Neuronal stem cell (in vitro differentiated cells): ENCODE measurements at places on chromosomes 3 and 15.
A peak's percentile ranks its signal among the peaks of the same experiment; 100 is the strongest.

DNA sequence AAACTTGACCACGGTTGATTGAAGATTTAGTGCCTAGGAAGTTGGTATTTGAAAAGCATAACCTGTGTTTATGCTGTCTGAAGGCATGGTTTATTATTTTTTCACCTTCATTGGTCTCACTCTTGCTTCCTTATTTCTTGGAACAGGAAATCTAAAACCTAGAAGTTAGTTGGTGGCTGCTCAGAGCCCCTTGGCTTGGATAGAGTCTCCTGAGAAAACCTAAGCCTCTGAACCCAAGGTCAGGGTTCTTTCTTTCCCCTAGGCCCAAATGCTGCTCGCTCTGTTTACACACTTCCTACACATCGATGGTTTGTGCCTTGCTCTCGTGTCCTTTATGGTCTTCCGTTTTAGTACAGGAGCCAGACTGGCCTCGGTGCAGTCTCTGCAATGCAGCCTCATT is 82.2 kb downstream of the TRAK1 start:
- no peak for DNase-seq

DNA sequence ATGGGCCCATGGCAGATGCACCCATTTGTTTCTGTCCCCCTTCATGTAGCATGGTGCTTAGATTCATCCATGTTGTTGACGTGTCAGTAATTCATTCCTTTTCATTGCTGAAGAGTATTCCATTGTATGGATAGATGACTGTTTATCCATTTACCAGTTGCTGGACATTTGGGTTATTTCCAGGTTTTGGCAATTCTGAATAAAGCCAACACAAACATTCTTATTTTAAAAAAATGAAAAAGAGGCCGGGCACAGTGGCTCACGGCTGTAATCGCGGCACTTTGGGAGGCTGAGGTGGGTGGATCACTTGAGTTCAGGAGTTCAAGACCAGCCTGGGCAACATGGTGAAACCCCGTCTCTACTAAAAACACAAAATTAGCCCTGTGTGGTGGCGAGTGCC is 18.7 kb upstream of the TATDN2 start:
- no peak for DNase-seq

DNA sequence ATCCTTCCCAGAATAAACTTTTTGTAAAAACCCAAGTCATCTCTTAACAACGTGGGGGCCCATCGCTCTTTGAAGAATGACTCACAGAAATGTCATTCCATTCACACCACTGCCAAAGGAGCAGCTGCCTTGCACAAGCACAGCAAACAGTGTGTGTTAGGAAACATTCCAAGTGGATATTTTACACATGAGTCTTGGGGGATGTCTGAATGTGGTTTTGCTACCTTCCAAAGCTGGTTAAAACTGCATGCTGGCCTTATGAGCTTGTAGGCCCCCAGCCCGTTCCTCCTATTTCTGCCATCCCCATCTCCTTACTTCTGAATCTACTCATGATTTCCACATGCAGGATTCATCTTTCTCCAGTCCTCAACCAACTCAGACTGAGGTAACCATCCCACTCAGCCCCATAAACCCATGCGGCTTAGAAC is 130.8 kb downstream of the CPNE4 start:
- no peak for DNase-seq

- DNase-seq, result no peak
Measured at GRCh38 chr3:53030619-53031449, 15.0 kb downstream of the SFMBT1 start.

DNA sequence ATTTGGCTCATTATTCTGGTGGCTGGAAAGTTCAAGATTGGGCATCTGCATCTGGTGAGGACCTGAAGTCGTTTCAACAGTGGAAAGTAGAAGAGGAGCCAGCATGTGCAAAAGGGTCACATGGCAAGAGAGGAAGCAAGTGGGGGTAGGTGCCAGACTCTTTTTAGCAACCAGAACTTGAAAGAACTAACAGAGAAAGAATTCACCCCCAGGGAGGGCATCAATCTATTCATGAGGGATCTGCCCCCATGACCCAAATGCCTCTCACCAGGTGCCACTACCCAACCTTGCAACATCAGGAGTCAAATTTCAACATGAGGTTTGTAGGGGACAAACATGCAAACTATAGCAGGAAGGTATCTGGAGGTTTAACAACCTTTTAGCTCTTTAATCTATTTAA is 10.3 kb upstream of the RYK start:
- DNase-seq, result no peak

- DNase-seq, result no peak
Measured at GRCh38 chr3:123153125-123154019, 48.4 kb upstream of the SEC22A start.

DNA sequence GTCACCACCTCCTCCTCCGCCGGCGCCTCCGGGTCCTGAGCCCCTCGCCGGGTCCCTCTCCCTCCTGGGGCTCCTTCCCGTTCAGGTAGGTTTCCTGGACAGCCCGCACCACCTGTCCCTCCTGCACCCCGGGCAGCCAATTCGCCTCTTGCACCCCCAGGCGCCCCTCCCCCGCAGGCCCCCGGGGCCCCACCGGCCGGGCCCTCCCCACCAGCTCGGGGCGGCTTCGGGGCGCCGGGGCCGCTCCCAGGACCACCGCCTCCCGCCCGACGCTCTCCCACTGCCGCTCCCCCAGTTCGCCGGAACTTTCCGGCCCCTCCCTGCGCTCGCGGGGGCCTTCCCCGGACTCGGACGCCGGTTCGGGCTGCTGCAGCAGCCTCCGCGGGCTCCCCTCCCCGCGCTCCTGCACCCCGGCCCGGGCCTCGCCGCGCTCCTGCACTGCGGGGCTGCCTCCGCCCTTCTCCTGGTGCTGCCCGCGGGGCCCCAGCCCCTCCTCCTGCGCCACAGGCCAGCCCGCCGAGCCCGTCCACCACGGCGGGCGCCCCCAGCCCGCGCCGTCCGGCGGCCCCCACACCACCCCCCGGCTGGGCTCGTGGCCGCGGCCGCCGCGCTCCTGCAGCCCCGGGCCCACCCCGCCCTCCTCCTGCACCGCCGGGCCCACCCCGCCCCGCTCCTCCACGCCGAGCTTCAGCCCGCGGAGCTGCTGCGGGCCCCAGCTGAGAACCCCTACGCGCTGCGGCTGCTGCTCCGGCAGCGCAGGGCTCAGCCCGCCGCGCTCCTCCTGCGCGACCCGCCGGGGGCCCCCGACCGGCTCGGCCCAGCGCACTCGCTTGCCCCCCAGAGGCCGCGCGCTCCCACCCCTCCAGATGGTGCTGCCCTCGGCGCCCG is 587 bp upstream of the TNK2 start:
- DNase-seq, result no peak

DNA sequence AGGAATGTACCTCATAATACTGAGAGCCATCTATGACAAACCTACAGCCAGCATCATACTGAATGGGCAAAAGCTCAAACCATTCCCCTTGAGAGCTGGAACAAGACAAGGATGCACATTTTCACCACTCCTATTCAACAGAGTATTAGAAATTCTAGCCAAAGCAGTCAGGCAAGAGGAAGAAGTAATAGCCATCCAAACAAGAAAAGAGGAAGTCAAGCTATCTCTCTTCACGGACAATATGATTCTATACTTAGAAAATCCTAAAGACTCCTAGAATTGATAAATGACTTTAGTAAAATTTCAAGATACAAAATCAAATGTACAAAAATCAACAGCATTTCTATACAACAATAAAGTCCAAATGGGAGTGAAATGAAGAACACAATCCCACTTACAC is 30.2 kb downstream of the OCA2 start:
- DNase-seq, result no peak

DNA sequence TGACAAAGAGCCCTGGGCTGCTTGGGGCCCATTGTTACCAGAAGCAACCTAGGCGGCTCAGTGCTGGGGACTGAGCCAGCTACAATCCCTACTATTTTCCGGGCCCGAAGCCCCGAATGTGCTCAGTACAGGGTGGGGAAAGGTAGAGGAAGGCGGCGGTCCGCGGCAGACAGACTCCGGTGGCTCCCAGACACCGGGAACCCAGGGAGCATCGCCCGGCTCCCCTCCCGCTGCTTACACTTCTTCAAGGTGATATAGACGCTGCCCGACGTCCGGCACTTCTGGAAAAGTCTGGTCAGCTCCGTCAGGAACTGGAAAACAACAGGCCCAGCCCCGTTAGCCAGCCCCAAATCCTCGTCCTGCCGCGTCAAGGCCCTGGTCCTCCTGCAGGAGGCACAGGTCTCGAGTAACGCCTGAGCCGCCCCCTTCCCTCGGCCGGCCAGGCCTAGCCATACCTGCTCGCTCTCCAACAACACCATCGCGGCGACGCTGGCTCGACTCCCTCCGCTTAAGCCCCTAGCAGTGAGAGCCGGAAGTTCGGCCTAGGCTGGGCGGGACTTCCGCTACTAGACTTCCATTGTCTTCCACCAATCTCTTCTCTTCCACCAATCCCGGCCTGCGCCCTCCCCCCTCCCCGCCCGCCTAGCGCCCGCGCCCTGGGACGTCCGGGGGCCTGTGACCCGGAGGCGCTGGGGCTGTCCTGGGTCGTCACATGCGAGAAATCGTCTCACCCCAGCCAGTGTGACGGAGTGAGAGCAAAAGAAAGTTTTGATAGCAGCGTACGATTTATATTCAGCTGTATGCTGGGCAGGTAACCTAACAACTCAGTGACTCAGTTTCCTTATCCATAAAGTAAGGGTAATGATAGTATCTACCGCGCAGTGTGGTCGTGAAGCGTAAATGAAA is at the start of gene SRP14:
SRP14 (minus strand) TSS at position 544 of the 906 bp plus-strand sequence; CDS start at position 479, 65 bp downstream.
- peak; percentile 90 for DNase-seq

- no peak for DNase-seq
Measured at GRCh38 chr3:123764647-123765046, 119.5 kb downstream of the MYLK start.

- DNase-seq, result no peak
Measured at GRCh38 chr3:157930000-157930780, 176.0 kb downstream of the SHOX2 start.

- no peak for DNase-seq
Measured at GRCh38 chr3:113268311-113268710, 57.0 kb downstream of the BOC start.

DNA sequence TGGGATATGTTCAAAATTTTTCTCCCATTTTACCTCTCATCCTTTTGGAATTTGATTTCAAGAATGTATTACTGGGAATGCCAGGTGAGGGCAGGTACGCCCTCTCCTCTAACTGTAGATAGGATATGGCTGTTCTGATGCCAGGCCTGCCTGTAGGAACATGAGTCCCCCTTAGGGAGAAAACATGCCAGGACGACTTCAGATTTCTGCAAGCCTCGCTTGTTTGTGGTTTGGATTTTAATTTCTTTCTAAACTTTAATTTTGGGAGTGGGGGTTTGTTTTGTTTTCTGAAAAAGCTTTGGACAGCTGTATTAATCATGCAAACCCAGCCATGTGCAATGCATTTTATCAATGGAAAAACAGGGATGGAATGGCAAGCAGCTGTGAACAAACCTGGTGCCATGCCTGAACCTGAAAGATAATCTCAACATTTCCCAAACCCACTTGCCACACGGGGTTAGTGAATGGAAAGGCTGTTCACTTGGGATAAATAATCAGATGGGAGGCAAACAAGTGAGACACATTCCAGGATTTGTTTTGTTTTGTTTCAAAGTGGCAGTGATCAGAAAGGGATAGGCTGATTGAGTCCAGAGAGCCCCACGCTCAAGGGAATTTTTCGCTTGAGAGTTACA is 207.6 kb downstream of the GAP43 start:
- DNase-seq, result no peak

- DNase-seq, result no peak
Measured at GRCh38 chr3:53320697-53321096, 26.6 kb downstream of the DCP1A start.
